ENCODE measurements at places on chromosomes 13 and 19. TPM values are rescaled to one million over a fixed set of nuclear protein-coding genes. Genes with fewer than 3 reads are reported as not detected.

The NOTCH3 gene
- 139 TPM for total RNA-seq

The KLK11 gene
- 1.4 TPM for total RNA-seq

The KIR3DL1 gene
- not detected for total RNA-seq

The APBA3 gene
- 25.1 TPM for total RNA-seq

The DIAPH3 gene
- total RNA-seq = 8.6 TPM

The ZNF429 gene
- total RNA-seq = 20.6 TPM

The SIGLEC7 gene
- total RNA-seq = not detected

The ALKBH6 gene
- 17.8 TPM for total RNA-seq

The JSRP1 gene
- not detected for total RNA-seq

The NXNL1 gene
- total RNA-seq = not detected

The ZNF418 gene
- total RNA-seq = 24.6 TPM

The MRI1 gene
- 24.0 TPM for total RNA-seq

The ZNF540 gene
- total RNA-seq = 1.1 TPM

The PLIN5 gene
- 1.2 TPM for total RNA-seq

The FGF14 gene
- 4.2 TPM for total RNA-seq

The AMER2 gene
- 0.14 TPM for total RNA-seq

The GPR42 gene
- total RNA-seq = not detected

The SKA3 gene
- total RNA-seq = 7.6 TPM

The C1QTNF9 gene
- not detected for total RNA-seq

The MZT1 gene
- total RNA-seq = 10.9 TPM

The KLK3 gene
- total RNA-seq = not detected

The FAM83E gene
- 6.1 TPM for total RNA-seq

The ZNF560 gene
- not detected for total RNA-seq

The SHANK1 gene
- total RNA-seq = 7.8 TPM

The HIPK4 gene
- not detected for total RNA-seq

The TBCB gene
- total RNA-seq = 106 TPM

The C19orf85 gene
- not detected for total RNA-seq

The RYR1 gene
- total RNA-seq = 9.3 TPM

The PALM gene
- 64.1 TPM for total RNA-seq

The SIGLEC12 gene
- not detected for total RNA-seq

The ODAD3 gene
- 2.2 TPM for total RNA-seq
